ENCODE measurements at places on chromosomes 6 and 20.

DNA sequence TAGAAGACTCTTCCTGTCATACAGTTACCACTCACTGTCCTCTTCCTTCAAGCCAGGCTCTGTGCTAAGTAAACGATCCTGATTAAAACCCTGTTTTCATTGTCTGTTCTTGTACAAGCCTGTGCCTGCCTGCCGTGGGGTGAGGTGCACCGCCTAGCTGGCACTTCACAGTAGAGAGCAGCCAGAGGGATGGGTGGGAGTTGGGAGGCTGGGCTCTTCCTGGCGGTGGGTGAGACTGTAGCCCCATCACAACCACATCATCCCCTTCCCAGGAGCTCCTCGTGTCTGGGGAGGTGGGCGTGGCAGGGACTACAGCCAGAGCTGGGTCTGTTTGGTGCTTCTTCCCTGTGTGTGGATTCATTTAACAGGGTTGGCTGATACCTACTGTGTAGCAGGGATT, 382.0 kb downstream of the TAF4 start:
- no peak for DNase-seq

DNA sequence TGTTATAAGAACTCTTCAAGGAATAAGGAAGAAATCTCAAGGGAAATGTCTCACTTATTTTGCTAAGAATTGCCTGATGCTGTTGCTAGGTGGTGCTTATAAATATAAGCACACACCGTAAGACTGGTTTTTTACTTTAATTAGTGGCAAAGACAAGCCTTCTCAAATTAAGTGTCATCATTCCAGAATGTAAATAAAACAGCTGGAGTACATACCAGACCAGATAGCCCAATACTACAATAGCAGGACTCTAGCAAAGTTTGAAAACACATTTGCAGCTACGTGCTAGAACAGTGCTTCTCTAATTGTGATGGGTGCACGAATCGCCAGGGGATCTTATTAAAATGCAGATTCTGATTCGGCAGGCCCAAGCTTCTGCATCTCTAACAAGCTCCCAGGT, 6.8 kb downstream of the CNKSR3 start:
- DNase-seq, result no peak

GRCh38 chr6:98904096-98904495, 43.6 kb downstream of the FBXL4 start:
- no peak for DNase-seq

GRCh38 chr6:149458806-149459205, 26.0 kb downstream of the ZC3H12D start:
- no peak for DNase-seq

- DNase-seq, result peak; percentile 60
Measured at GRCh38 chr20:61514396-61514795, 262.3 kb downstream of the CDH4 start.

DNA sequence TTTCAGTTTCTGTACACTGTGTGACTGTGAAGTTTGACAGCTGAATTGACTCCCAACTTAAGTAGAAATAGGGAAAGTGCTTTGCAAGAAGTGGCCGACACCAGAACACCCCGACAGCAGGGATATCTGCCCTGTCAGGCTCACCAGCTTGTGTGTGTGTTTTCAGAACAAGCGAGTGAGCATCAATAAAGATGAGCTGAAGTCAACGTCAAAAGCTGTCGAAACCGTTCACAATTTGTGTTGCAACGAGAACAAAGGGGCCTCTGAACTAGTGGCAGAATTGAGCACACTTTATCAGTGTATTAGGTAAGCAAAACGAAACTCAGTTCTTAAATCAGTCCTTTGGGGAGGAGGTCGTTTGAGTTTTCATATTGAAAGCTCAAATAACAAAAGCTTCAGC, 10.7 kb downstream of the NELFCD start:
- peak; percentile 40 for DNase-seq

- peak; percentile 76 for DNase-seq
Measured at GRCh38 chr20:50586531-50587232, 76.5 kb downstream of the PTPN1 start.

- DNase-seq, result no peak
Measured at GRCh38 chr6:162581988-162582780, 145.4 kb downstream of the PRKN start.
